ENCODE measurements at places on chromosomes 2 and 18. TPM values are rescaled to one million over a fixed set of nuclear protein-coding genes. Genes with fewer than 3 reads are reported as not detected.

DNA sequence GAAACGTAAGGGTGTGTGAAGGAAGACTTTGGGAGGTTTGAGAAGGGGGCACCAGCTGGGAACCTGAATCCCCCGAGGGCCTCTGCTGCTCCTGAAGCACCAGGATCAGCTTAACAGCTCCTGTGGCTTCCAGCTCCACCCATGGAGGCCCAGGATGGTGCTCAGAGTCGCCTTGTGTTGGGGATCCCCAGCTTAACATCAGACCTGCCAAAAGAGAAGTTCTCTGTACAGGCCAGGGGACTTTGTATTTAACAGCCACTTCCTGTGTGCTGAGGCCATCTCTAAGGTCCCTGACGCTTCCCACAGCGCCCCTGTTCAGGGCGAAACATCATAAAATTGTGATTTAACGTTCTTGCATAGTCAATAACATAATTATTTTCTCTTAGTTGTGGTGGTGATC is 77.5 kb downstream of the NCK2 start:
- DNase-seq, result no peak

The RAMP1 gene
- polyA plus RNA-seq, result 17.3 TPM

- DNase-seq, result no peak
Measured at GRCh38 chr2:134866498-134867099, 28.2 kb downstream of the ACMSD start.

The PSTPIP2 gene
- polyA plus RNA-seq, result 1.3 TPM

The HOXD13 gene
- polyA plus RNA-seq, result not detected

DNA sequence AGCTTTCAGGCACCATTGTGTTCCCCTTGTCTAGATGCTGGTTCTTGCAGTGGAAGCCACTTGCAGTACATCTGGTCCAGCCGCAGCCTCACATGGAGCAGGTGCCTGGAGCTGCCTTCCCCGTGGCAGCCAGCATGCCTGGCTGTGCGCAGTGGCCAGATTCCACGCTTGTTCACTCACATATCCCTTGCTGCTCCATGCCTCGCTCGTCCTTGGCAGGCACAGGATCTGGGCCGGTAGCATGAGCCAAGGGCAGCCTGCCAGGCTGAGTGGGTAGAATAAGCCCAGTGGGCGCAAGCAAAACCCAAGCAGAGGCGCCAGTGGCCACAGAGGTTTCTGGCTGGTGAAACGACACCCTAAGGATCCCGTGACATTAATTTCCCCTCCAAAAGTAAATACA is 20.6 kb downstream of the TMX3 start:
- DNase-seq, result no peak

- DNase-seq, result no peak
Measured at GRCh38 chr2:168583710-168584521, 127.8 kb downstream of the CERS6 start.

DNA sequence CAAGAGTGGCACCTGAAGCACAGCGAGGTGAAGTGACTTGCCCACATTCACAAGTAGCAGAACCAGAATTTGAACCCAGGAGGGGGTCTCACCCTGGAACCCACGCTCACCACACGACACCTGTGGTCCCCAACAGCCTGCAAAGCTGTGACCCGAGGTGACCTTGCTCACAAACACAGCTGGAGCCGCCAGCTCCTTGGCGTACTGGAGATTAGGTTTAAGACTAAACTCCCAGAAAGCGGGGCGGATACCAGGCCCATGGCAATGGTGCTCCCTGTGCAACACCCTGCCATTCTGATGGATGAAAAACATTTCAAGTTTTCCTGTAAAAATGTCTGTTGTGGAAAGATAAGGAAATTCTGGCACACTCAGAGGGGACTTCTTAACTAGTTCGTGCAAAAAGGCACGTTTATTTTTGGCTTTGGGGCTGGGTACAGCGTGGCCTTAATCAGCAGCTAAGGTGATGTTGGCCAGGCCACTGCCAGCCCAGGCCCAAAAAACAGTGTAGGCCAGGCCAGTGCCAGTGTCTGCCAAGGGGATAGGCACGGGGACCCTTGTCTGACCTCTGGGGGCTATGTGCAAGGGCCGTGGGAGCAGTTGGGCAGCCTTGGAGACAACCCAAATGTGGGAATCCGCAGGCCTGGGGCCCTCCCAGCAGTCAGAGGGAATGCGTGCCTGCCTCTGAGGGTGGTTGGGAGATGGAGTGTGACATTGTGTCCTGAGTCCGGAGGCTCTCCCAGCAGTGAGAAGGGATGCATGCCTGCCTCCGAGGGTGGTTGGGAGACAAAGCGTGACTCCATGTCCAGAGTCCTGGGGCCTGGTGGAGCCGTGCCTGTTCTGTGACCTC is 185.0 kb upstream of the HS6ST1 start:
- peak; percentile 78 for DNase-seq

DNA sequence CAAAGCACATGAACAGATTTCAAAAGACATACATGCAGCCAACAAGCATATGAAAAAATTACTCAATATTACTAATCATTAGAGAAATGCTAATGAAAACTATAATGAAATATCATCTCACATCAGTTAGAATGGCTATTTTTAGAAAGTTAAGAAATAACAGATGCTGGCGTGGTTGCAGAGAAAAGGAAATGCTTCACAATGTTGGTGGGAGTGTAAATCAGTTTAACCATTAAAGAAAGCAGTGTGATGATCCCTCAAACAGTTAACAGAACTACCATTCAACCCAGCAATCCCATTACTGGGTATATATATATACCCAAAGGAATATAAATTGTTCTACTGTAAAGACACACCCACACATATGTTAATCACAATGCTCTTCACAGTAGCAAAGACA is 117.7 kb upstream of the SETBP1 start:
- DNase-seq, result no peak

DNA sequence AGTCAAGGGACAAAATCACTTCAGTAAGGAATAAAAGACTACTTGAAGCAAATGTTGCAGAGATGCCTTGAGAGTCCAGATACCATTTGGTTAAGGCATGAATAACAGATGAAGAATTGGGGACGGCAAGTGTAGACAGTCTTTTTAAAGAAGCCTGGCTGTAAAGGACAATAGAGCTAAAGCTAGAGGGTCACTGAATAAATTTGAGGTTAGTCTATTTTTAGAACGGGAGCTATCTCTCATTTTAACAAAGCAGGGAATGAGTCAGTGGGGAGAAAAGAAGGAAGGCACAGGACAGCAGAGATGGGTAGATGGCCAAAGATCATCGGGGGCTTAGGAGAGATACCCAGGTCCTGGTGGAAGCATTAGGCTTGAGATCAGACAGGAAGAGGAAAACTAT is 30.6 kb upstream of the CHN1 start:
- DNase-seq, result no peak

GRCh38 chr2:105262651-105263091 is 21.1 kb downstream of the GPR45 start:
- peak; percentile 47 for DNase-seq

DNA sequence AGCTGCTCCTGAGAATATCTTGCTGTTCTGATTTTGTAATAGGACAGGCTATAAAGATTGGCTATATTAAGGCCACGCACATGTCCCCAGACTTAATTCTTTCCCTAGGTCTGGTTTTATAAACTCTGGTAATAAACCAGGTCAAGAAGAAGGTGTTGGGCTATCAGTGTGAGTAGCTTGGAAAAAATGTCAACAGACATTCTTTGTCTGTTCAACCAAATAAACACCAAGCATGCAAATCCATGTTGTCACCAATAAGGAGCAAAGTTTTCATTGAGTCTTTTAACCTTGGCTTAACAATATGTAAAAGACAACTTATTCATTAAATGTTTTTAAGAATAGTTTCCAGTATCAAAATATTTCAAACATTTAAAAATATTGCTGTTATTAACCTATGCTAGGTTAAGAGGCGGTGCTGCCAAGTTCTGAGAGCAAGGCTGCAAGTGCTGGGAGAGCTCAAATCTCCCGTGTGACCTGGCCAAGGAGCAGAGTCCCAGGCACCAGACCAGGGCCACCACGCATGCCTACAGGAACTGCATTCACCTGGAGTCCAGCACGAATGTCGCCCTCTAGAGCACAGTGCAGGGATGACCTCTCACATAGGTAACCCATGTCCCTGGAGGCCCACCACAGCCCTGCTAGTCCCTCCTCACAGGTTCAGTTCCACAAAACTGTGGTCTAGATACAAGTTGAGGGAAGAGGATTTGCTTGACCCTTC is 120.5 kb upstream of the POU3F3 start:
- peak; percentile 32 for DNase-seq

GRCh38 chr2:57850415-57851130 is 196.0 kb upstream of the VRK2 start:
- DNase-seq, result peak; percentile 42

- no peak for DNase-seq
Measured at GRCh38 chr2:174765576-174765975, 1.3 kb upstream of the CHRNA1 start.

GRCh38 chr2:240585681-240586197 is 795 bp upstream of the CAPN10 start:
- DNase-seq, result no peak

The NAT8 gene
- polyA plus RNA-seq, result 1,820 TPM

DNA sequence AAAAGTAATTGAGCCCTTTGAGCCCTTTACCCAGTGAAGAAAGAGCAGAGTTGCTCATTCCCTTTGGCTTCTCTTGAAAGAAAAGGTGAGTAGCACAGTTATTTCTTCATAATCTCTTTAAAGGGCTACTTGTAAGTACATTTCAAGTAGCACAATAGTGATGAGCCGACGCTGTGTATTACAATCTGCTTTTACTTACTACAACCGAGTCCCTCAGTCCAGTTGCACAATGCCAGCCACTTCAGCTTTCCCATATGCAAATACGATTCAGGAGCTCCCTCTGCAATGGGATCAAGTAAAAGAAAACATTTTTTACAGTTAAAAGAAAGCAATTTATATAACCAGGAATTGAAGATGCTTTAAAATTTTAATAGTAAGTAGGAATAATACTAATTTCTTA is 868.5 kb downstream of the RNF144A start:
- no peak for DNase-seq

The RBBP8 gene
- 45.8 TPM for polyA plus RNA-seq

- no peak for DNase-seq
Measured at GRCh38 chr2:31736695-31737454, 156.1 kb upstream of the SRD5A2 start.

The PPP1R1C gene
- polyA plus RNA-seq, result 2.5 TPM

- no peak for DNase-seq
Measured at GRCh38 chr2:40957508-40957907, 505.6 kb upstream of the SLC8A1 start.

- DNase-seq, result no peak
Measured at GRCh38 chr2:179224361-179224760, 40.3 kb downstream of the SESTD1 start.

The SCYGR4 gene
- not detected for polyA plus RNA-seq

The CHRNA1 gene
- not detected for polyA plus RNA-seq

- DNase-seq, result no peak
Measured at GRCh38 chr2:228522276-228522675, 340.8 kb upstream of the SPHKAP start.

DNA sequence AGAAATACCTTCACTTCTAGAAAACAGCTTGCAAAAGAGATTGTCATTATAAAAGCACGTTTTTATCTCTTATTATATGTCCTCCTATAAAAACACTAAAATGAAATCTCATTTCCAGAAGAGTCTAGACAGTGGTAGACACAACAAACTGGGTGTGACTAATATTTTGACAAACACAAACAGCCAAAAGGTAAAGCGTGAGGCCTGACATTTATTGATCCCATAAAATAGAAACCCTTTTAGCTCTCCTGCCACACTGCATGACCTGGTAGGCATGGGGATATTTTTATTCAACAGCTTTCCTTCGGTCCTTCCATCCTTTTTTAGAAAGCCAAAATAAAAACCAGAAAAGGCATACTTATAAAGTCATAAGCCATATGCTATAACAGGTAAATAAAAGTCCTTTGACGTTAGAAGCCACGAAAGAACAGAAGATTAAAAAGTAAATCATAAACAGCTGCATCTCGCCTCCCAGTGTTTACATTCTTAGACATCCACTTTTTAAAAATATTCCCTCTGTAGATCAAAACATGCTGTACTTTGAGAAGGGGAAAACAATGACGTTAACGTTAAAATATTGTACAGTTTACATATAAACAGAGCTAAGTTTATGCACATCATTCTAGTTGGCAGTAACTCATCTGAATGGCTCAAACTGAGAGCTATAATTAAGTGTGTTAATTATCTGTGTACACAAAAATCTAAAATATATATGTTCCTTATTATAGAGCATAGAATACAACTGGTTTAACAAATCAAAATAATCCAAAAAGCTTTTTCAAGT is 44.6 kb downstream of the IRS1 start:
- DNase-seq, result no peak

The HMSD gene
- not detected for polyA plus RNA-seq

The NEUROD1 gene
- not detected for polyA plus RNA-seq

DNA sequence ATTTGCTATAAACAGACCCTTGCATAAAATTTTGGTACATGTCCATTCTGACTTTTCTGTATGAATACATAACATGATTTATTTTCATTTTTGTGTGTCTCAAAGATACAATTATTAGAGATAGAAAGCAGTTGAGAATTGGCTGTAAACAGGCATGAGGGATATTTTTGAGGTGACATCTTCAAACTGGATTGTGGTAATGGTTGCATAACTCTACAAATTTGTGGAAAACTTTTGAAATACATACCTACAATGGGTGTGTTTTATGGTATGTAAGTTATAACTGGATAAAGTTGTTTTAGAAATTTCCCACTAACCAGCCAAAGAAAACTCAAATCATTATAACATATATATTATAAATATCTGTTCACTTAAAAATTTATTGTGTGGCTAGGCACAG is 39.6 kb downstream of the GREB1L start:
- DNase-seq, result no peak

- peak; percentile 96 for DNase-seq
Measured at GRCh38 chr2:166494140-166494624, at the start of gene SCN7A. Gene SCN7A, minus strand, starts transcription at chr2:166494249. Its CDS starts 16,553 bp downstream, at chr2:166477696.

DNA sequence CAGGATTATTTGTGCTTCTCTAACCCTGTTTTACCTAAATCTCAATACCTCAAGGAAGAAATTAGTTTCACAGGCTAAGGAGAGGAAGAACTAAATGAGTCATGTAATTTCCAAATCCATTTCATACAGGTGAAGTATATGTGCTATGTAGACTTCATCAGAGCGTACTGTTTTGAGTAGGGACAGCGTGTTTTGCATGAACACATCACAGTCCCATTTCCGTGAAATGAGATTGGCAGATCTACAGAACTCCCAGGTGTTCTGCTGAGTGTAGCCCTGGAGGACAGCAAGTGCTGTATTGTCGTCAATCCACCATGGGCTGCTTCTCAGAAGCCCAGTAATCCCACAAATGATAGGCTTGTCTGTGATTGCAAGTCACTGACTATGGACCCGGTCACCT is 97.7 kb downstream of the XRCC5 start:
- DNase-seq, result no peak

The FZD7 gene
- polyA plus RNA-seq, result 5.6 TPM

- no peak for DNase-seq
Measured at GRCh38 chr2:98324181-98324580, 22.1 kb upstream of the CNGA3 start.

- DNase-seq, result no peak
Measured at GRCh38 chr2:189870381-189871085, 86.3 kb downstream of the PMS1 start.

The DQX1 gene
- polyA plus RNA-seq, result not detected

The CDC42EP3 gene
- polyA plus RNA-seq, result 21.3 TPM

- no peak for DNase-seq
Measured at GRCh38 chr18:14768241-14768640, 20.3 kb downstream of the ANKRD30B start.
